ENCODE measurements at places on chromosomes 7 and 10.
A peak's percentile ranks its signal among the peaks of the same experiment; 100 is the strongest.

DNA sequence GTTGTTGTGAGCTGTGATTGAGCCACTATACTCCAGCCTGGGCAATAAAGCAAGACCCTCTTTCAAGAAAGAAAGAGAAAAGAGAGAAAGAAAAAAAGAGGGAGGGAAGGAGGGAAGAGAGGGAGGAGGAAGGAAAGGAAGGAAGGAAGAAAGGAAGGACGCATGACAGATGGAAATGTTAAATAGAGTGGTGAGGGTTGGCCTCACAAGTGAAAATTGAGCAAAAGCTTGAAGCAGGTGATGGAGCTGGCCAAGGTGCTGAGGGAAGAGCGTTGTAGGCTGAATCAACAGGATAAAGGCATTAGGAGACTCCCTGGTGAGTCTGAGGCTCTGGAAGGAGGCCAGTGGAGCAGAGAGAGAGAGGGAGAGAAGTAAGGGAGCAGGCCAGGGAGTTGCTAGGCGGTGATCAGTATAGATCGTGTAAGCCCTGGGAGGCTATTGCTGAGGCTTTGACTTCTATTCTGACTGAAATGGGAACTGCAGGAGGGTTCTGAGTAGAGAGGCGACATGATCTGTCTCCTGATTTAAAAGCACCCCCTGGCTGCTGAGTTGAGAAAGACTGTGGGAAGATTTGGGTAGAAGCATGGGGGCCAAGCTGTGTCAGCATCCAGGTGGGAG lies 26.5 kb upstream of the TMEM248 start:
- no peak for DNase-seq

DNA sequence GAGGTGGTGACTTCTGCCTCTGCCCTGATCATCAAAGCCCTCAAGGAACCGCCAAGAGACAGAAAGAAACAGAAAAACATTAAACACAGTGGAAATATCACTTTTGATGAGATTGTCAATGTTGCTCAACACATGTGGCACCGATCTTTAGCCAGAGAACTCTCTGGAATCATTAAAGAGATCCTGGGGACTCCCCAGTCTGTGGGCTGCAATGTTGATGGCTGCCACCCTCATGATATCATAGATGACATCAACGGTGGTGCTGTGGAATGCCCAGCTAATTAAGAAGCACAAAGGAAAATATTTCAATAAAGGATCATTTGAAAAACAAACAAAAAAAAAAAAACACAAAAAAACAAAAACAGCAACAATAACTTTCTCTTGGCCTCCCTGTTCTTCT lies 59.5 kb upstream of the TOMM7 start:
- DNase-seq: no peak

- DNase-seq: no peak
Measured at GRCh38 chr7:139817249-139817648, 11.8 kb upstream of the TBXAS1 start.

- no peak for DNase-seq
Measured at GRCh38 chr10:92024700-92025099, 101.1 kb downstream of the BTAF1 start.

DNA sequence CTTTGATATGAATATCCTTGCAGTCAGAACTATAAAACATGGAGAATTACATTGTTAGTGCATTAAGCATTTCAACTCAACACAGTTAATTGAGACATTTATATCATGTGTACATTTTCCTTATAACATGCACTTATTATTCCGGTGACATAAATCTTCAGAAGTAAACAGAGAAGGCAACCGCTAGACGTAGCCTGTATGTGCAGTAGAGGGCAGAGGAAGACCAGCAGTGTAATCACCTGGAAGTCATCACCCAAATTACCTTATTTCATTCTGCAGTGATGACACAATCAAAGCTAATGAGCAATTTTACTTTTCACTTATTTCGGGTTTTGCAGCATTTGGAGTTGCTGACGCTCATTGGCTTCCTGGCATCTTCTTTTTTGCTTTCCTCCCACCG lies 394.6 kb downstream of the SDK1 start:
- no peak for DNase-seq

- no peak for DNase-seq
Measured at GRCh38 chr10:87603196-87603595, 56.5 kb upstream of the PAPSS2 start.

DNA sequence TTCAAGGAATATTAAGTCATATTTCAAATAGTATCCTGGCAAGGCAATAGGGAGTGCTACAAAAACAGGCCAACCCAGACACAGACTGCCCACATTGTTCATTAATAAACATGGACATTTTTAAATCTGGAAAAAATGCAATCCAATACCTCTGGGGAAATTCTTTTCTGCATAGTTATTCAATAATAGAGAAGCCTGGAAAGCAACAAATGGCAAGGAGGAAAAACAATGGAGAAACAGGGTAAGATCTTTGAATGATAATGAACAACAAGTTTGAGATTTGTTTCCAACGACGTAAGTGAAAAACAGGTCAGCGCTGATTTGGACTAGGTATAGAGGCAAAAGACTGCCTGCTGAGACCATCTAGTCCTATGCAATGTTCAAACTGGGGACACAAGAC lies 44.7 kb upstream of the ZNF800 start:
- no peak for DNase-seq

DNA sequence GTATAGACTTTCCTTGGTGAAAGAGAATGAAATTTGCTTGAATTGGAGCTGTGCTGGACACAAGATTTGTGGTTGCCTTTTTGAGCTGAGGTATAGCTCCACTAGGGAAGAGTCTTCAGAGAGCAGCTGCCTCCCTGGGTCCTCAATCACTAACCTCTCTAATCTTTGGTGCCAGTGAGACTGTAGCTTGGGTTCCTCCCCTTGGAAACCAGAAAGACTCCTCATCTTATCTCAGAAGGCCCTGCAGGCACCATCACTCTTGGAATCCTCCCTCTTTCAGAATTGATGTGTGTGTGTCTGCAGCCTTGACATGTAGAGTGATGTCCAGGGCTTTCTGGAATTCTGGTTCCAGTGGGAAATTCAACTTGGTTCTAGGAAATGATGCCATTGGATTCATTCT lies 426.5 kb downstream of the RPS24 start:
- no peak for DNase-seq

DNA sequence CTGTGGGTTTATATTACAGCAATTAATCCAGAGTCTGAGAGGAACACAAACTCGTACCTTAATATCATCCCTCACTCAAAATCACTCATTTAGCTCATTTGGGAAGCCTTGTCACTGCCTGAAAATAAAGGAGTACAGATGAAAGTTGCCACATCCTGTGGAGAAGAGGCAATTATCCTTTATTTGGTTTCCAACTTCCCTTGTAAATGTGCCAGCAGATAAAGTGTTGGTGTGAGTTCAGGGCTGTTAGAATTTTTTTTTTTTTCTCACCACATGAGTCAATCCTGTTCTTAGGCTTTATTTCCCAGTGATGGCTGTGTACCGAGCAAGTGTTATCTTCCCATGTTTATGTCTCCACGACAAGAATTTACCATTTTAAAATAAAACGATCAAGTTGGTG lies 99.0 kb upstream of the SMIM30 start:
- DNase-seq: peak; percentile 24

- DNase-seq: peak; percentile 82
Measured at GRCh38 chr7:130831817-130832481, 97.9 kb upstream of the KLF14 start.

DNA sequence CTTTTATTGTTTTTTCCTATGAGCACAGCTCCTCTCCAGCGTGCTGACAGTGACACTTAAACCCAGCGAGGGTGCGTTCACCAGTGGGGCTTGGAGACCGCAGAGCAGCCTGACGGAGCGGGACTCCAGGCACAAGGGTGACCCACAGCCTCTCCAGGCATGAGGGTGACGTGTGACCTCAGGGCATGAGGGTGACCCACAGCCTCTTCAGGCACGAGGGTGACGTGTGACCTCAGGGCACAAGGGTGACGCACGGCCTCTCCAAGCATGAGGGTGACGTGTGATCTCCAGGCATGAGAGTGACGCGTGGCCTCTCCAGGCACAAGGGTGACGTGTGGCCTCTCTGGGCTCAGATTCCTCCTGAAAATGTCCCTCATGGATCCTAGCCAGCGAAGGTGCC lies 164.3 kb upstream of the TCERG1L start:
- no peak for DNase-seq

DNA sequence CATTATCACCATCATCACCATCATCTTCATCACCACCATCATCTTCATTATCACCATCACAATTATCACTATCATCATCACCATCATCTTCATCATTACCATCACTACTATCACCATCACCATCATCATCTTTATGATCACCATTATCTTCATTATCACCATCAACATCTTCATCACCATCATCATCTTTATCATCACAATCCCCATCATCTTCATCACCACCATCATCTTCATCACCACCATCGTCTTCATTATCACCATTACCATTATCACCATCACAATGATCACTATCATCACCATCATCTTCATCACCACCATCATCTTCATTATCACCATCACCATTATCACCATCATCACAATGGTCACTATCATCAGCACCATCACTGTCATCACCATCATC lies 621.1 kb downstream of the PTPRN2 start:
- no peak for DNase-seq

- DNase-seq: no peak
Measured at GRCh38 chr7:73831834-73832651, 1.2 kb downstream of the CLDN4 start.

DNA sequence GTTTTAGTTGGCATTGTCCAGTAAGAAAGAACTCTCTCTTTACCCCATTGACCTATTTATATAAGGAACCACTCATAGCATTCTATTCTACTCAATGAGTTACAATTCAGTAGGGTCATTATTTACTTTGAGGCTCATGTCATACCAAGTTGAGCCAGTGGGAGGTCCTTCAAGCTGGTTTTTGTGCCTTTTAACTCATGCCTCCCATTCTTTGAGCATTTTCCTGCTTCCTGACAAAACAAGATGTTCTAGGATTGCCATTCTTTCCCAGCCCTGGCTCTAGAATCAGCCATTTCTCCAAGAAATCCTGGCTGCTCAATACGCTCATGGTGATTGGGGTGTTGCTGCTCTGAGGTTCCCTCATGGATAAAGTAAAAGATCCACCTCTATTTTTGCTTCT lies 250.1 kb downstream of the ABCA13 start:
- DNase-seq: peak; percentile 22

DNA sequence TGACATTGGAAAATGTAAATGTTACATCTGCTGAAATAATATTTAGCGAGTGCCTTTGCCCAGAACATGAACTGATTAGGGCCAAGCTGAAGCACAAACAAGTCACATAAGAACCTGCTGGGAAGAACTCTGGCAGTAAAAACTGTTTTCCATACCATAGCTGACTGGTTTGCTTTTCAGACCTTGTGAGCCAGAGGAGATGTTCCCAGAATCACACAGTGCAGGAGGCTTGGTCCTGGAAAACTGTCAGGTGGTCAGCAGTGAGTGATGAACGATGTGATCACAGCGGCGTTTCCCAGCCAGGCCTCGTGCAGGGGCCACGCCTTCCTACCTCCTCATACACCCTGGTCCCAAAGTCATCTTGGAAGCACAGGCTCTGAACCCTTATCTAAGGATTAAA lies 164.2 kb upstream of the EEPD1 start:
- no peak for DNase-seq

DNA sequence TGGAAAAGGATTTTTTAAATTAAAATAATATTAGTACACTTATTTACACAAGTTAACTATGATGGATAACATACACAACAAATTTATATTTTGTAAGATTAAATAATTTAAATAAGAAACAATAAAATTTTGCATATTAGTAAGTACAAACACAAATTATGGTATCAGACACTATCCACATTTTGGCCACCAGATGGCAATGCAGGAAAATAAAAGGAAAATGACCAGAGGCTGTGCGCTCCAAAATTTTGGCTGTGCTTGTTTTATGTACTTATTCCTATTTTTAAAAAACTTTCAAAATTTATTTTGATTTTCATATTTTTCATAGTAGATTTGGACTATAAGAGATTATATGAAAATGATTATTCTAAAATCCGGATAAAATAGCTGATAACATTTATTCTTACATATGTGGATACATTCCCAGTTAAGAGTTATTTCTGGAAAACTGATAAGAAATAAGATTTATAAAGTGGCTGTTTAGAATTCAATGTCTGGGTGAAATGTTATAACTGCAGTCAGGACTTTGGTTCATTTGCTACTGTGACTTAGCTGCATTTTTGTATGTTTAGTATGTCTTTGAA lies 274.7 kb upstream of the HGF start:
- no peak for DNase-seq

GRCh38 chr7:115319541-115319940 lies 397.6 kb downstream of the MDFIC start:
- no peak for DNase-seq

GRCh38 chr7:90877201-90877600 lies 281.1 kb downstream of the CDK14 start:
- no peak for DNase-seq

GRCh38 chr10:6033954-6034353 lies 28.2 kb downstream of the IL2RA start:
- DNase-seq: peak; percentile 35

DNA sequence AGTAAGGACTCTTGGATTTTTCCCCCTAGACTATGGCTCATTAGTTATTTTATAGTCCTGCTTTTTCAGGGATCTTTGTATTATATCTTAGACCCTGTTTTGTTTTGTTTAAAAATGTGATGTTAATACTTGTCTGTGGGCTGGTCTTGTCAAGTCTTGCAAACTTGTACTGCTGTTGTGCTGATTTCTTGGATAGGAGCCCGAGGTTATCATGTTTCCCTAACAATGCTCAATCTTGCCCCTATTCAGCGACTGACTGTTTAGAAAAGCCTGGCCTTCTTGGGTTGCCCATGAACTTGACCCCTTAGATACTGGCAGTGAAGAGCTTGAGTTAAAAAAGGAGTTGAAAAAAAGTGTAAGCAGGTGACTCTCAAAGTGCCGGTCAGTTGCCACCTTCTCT lies 115.7 kb downstream of the KIAA1217 start:
- DNase-seq: no peak

DNA sequence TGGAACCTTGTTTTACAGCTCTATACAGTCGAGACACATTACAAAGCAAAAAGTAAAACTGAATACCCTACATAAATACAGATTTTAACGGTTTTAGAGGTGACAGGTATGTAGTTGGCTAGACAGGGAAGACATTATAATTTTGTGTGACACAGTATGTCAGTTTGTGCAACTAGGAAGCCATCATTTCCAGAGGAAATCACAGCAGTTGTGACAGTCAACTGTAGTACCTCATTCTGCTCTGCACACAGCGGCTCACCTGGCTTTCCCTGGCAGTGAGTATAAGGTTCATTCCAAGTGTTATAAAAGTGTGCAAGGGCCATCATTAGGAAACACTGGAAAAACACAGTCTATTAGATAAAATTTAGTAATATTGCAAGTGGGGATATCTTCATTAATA lies 501.6 kb upstream of the PHF14 start:
- DNase-seq: no peak

- no peak for DNase-seq
Measured at GRCh38 chr10:70295321-70295720, 11.5 kb upstream of the NPFFR1 start.

DNA sequence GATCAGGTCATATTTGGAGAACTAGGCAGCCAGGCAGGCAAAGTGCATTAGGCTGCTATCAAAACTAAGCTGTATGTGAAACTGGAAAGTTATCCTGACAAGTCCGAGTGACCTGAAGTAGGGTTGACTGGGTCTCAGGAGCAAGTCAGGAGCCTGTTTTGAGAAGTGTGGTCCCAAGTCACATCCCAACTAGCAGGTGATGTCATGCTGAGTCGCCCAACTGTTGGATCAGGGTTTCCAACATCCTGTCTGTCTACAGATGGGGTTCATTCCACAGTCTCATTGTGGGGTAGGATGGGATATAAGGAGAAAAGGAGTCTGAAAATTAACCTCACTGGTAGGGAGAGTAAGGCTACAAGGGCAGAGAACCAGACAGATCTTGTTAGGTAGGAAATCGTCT lies 27.0 kb downstream of the SLC26A4 start:
- DNase-seq: no peak
